ENCODE measurements at places on chromosomes 1 and 21. TPM values are rescaled to one million over a fixed set of nuclear protein-coding genes. Genes with fewer than 3 reads are reported as not detected.

RBP7 gene
- 0.38 TPM for total RNA-seq

DNA sequence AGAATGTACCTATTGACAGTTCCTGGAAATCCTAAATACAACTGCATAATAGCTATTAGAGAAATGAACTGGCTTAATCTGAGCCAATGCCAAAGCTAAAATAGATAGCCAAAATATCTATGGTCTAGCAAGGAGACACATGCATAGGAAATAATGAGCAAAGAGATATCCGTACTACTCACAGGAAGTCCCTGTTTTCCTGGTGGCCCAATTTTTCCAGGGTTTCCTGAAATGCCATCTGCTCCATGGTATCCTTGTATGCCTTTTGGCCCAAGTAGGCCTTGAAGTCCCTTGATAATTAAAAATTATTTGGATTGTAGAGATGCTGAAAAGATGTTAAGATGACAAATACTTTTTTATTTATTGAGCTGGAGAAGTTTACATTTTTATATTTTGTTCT lies 108.4 kb upstream of the ZNHIT6 start:
- H3K36me3 ChIP-seq: no peaks in the 10 kb centered on the region
- peaks cover 16% of the 10 kb centered on the region for H3K4me1 ChIP-seq
- H3K27me3 ChIP-seq: no peaks in the 10 kb centered on the region
- no peak overlapping the region for H3K27ac ChIP-seq
- no peak for DNase-seq

DNA sequence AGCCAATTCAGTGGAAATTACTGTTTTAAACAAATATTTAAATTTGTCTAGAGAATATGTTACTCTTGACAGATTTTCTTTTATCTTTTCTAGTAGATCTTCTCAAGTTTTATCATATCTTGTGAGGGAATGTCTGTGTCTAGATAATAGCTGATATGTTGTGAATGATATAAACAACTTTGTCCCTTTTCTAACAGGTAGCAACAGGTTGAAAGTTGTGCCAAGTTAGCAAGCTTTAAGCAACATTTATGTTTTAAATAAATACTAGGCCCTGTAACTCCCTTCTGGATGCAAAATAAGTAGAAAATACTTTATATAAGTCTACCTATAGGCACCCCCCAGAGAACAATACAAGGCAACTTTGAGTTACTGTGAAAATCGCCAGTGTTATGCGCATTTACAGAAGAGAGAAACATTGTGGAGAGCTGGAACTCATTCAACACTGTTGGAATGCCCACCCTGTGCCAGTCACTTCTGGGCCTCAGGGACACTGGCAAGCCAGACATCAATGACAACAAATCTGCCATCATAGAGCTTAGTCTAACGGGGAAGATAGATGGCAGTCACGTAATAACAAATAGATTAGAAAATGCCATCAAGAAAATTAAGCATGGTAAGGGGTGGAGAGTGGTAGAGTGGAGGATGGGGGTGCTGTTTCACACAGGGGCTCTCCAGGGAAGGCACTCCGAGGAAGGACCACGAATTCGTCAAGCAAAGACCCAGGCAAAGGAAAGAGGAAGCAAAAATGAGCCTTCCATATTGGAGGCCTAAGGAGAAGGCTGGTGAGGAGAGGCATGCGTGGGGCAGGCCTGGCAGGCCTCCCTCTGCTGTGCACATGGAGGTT lies 4.4 kb downstream of the MAP3K21 start:
- DNase-seq: no peak
- peaks cover 11% of the 10 kb centered on the region for H3K4me1 ChIP-seq
- H3K4me3 ChIP-seq: no peak overlapping the region
- H3K36me3 ChIP-seq: 0 out of 2 replicates have a peak, but pooled peaks cover 5% of the 10 kb centered on the region
- peaks cover 26% of the 10 kb centered on the region for H3K27me3 ChIP-seq

GRCh38 chr1:219121679-219122078 lies 52.0 kb upstream of the LYPLAL1 start:
- H3K4me3 ChIP-seq: no peak overlapping the region
- H3K36me3 ChIP-seq: no peaks in the 10 kb centered on the region
- H3K27me3 ChIP-seq: no peaks in the 10 kb centered on the region

DNA sequence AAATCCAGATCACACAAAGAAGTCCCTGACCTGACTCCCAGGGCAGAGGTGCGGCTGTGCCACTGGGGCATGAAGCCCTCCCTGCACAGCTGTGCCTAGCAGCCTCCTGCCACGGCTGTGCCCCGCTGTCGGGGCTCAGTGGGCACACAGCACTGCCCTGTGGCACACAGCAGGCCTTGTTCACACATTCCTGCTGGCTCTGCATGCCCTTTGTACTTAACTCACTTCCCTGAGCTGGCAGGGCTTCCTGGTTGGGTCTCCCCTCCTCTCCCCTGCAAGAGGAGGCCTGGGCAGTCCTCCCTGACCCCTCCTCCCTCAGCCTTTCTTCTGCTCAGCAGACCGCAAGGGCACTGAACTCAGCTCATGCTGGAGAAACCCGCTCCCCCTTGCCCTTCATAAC lies 14.8 kb downstream of the LHX4 start:
- H3K4me1 ChIP-seq: peaks cover 37% of the 10 kb centered on the region
- H3K4me3 ChIP-seq: no peak overlapping the region
- no peak for DNase-seq
- no peak overlapping the region for H3K27ac ChIP-seq

COPA gene
- 162 TPM for total RNA-seq

LRRN2 gene
- not detected for total RNA-seq

- no peaks in the 10 kb centered on the region for H3K36me3 ChIP-seq
- no peaks in the 10 kb centered on the region for H3K4me1 ChIP-seq
- DNase-seq: no peak
- no peak overlapping the region for H3K27ac ChIP-seq
- H3K4me3 ChIP-seq: no peak overlapping the region
Measured at GRCh38 chr1:2349806-2350205, 41.5 kb downstream of the MORN1 start.

- peaks cover 44% of the 10 kb centered on the region for H3K4me1 ChIP-seq
- no peak overlapping the region for H3K4me3 ChIP-seq
Measured at GRCh38 chr21:42655796-42656770, 2.7 kb downstream of the PDE9A start.

ACTA1 gene
- total RNA-seq: not detected

DNA sequence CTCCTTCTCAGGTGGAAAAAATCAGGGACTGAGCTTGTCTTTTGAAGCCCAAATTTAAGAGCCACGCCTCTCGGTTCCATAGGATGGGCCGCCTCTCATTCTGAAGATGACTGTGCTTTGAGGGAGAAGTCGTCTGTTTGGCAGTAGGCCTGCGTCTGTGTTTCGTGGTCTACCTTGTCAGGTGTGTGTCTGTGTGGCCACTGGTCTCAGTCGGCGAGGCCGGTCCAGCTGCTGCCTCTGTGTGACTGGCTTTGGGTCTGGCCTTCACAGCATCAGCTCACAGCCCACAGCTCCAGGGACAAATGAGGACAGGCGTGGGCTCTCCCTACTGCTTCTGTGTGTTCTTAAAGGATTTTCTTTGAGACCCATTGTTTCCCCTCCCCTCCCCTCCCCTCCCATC lies 50.3 kb downstream of the B3GALT5 start:
- no peaks in the 10 kb centered on the region for H3K36me3 ChIP-seq
- DNase-seq: no peak
- H3K27me3 ChIP-seq: no peaks in the 10 kb centered on the region
- peaks cover 17% of the 10 kb centered on the region for H3K4me1 ChIP-seq
- H3K4me3 ChIP-seq: no peak overlapping the region

GRCh38 chr1:30974536-30974935 lies 66.0 kb upstream of the SDC3 start:
- peaks cover 82% of the 10 kb centered on the region for H3K36me3 ChIP-seq
- H3K27ac ChIP-seq: no peak overlapping the region
- H3K4me1 ChIP-seq: peaks cover 15% of the 10 kb centered on the region
- H3K27me3 ChIP-seq: no peaks in the 10 kb centered on the region
- H3K4me3 ChIP-seq: no peak overlapping the region
- DNase-seq: no peak

GRCh38 chr21:35275776-35276175 lies 226.7 kb upstream of the RUNX1 start:
- no peak for DNase-seq
- no peaks in the 10 kb centered on the region for H3K36me3 ChIP-seq
- no peak overlapping the region for H3K27ac ChIP-seq
- peaks cover 3% of the 10 kb centered on the region for H3K4me1 ChIP-seq

GJB3 gene
- not detected for total RNA-seq

- H3K4me3 ChIP-seq: no peak overlapping the region
- H3K4me1 ChIP-seq: no peaks in the 10 kb centered on the region
- H3K36me3 ChIP-seq: no peaks in the 10 kb centered on the region
- no peak overlapping the region for H3K27ac ChIP-seq
- H3K27me3 ChIP-seq: no peaks in the 10 kb centered on the region
Measured at GRCh38 chr21:42460391-42461184, 35.4 kb downstream of the RSPH1 start.

AURKAIP1 gene
- 360 TPM for total RNA-seq

- peaks cover 29% of the 10 kb centered on the region for H3K36me3 ChIP-seq
- peaks cover 15% of the 10 kb centered on the region for H3K4me1 ChIP-seq
- H3K27ac ChIP-seq: no peak overlapping the region
Measured at GRCh38 chr1:2250721-2251281, 22.7 kb downstream of the SKI start.

RYR2 gene
- total RNA-seq: not detected

TSTD1 gene
- not detected for total RNA-seq

- peaks cover 5% of the 10 kb centered on the region for H3K4me1 ChIP-seq
- H3K36me3 ChIP-seq: no peaks in the 10 kb centered on the region
- no peak for DNase-seq
- no peaks in the 10 kb centered on the region for H3K27me3 ChIP-seq
- no peak overlapping the region for H3K4me3 ChIP-seq
Measured at GRCh38 chr1:109152196-109152595, 38.3 kb downstream of the ELAPOR1 start.

- H3K4me1 ChIP-seq: peaks cover 12% of the 10 kb centered on the region
- H3K27me3 ChIP-seq: no peaks in the 10 kb centered on the region
- H3K36me3 ChIP-seq: no peaks in the 10 kb centered on the region
- no peak for DNase-seq
Measured at GRCh38 chr1:204343802-204344201, 15.9 kb downstream of the PLEKHA6 start.

- H3K36me3 ChIP-seq: peaks cover 5% of the 10 kb centered on the region
- H3K4me1 ChIP-seq: peaks cover 20% of the 10 kb centered on the region
- no peak overlapping the region for H3K4me3 ChIP-seq
- DNase-seq: no peak
Measured at GRCh38 chr1:25433389-25434186, 2.9 kb downstream of the MACO1 start.

- no peaks in the 10 kb centered on the region for H3K27me3 ChIP-seq
- peak overlapping the region; percentile 87 for H3K27ac ChIP-seq
- H3K36me3 ChIP-seq: no peaks in the 10 kb centered on the region
- no peak overlapping the region for H3K4me3 ChIP-seq
- H3K4me1 ChIP-seq: peaks cover 69% of the 10 kb centered on the region
- DNase-seq: no peak
Measured at GRCh38 chr1:66351913-66352312, 182.0 kb upstream of the SGIP1 start.

GRCh38 chr1:199815947-199816346 lies 211.6 kb upstream of the NR5A2 start:
- no peaks in the 10 kb centered on the region for H3K27me3 ChIP-seq
- no peak for DNase-seq
- no peaks in the 10 kb centered on the region for H3K36me3 ChIP-seq
- no peak overlapping the region for H3K4me3 ChIP-seq
- no peaks in the 10 kb centered on the region for H3K4me1 ChIP-seq

SPRR2A gene
- total RNA-seq: not detected

DNA sequence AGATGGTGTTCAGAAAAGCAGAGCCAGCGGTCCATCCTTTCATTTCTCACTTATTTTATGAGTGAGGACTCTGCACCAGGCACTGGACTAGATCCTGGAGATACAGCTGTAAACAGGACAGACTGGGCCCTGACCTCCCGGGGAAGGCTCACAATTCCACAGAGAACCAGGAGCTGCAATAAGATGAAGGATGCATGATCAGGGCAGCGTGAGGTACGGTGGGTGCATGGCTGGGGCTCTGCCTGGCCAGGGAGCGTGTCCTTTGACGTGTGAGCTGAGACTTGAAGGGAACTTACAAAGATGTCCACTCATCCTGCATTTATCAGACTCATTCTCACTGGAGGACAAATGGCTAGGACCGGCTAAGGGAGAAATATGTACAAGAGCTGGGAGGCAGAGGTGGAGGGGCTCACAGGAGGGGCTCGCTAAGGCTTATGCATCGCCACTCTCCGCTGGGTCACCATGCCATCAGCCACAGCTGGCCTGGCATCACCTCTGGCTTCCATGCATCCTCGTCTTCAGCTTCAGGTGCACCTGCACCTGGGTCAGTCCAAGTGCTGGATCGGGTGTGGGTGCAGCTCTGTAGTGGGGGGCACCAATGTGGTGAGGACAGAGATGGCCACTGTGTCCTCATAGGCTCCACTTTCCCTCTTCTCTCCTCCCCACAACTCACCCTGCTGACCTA lies 213.9 kb downstream of the TOMM20 start:
- peaks cover 36% of the 10 kb centered on the region for H3K4me1 ChIP-seq
- DNase-seq: no peak
- H3K4me3 ChIP-seq: no peak overlapping the region
- H3K27ac ChIP-seq: no peak overlapping the region

GRCh38 chr1:107877092-107877491 lies 87.9 kb downstream of the VAV3 start:
- no peaks in the 10 kb centered on the region for H3K27me3 ChIP-seq
- no peaks in the 10 kb centered on the region for H3K4me1 ChIP-seq
- DNase-seq: no peak
- H3K36me3 ChIP-seq: no peaks in the 10 kb centered on the region
- H3K27ac ChIP-seq: no peak overlapping the region

RPF1 gene
- 80.0 TPM for total RNA-seq

CFHR5 gene
- total RNA-seq: not detected

DNA sequence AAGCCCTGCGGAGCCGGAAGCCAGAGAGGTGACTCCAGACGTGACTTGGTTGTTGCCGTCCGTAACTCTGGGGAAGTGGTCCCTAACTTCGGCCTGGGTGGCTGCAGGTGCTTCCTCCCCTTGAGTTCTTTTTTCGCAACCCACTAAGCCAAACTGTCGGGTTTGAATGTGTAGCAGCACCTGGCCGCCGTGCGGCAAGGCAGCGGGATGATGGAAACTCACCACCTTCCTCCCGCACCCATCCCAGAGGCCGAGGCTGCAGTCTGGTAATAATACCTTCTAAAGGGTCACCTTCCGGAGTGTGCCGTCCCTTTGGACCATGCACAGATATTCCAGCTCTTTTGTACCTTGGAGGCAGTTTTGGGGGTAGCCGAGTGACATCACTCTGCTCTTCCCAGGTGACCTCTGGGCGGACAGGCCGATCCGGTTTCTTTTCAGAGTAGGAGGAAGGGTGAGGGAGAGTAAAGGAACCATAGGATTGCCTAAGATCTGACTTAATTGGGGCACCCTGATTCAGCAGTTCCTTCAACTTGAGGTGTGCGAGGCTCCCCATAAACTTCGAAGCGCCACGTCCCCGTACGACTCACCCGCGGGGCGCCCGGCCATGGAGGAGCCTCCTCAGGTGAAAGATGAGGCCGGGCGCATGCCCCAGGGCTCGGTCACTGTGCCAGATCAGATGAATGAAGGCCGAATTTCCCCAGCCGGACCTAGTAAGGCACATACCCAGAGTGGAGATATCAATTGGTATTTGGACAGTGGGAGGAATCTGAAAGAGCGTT lies 1.0 kb downstream of the KCNK1 start:
- DNase-seq: no peak
- no peaks in the 10 kb centered on the region for H3K36me3 ChIP-seq
- no peak overlapping the region for H3K27ac ChIP-seq
- peaks cover 32% of the 10 kb centered on the region for H3K27me3 ChIP-seq

All from SJSA1 (cell line).